ENCODE measurements at places on chromosomes 7 and 10.

GRCh38 chr10:53754596-53755250, 982.1 kb upstream of the MBL2 start:
- no peak for DNase-seq

DNA sequence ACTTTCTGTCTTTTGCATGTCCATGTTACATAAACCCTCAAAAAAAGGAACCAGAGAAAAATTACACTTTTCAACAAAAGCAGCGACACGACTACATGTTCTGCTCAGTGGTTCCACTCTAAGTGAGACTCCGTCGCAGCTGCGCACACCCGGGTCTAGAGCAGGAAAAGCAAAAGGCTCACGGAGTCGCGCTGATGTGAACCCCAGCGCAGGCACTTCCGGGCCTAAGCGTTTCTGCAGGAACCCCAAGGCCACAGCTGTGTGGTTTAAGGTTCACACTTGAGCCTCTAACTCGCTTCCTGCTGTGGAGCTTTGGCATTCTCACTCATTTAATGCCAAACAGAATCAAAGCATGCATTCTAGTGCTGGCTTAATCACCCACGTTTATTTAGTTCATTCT, 240.3 kb downstream of the DNAJB6 start:
- no peak for DNase-seq

DNA sequence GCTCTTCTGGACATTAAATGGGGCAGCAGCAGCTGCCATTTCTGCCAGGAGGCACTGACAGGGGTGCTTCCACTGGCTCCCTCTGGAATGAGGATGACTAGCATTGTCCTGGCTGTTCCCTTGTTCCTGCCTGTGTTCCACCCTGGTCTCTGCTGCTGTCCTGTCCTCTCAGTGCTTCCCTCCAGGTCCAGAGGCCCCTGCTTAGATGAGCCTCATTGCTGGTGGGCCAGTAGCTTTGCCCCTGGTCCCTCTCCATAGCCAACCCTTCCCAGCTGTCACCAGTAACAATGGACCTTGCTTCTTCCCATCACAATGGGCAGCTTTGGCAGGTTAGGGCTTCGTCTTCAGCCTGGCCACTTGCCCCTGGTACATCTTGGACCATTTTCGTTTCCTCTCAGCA, 561.1 kb downstream of the TCERG1L start:
- DNase-seq = no peak

DNA sequence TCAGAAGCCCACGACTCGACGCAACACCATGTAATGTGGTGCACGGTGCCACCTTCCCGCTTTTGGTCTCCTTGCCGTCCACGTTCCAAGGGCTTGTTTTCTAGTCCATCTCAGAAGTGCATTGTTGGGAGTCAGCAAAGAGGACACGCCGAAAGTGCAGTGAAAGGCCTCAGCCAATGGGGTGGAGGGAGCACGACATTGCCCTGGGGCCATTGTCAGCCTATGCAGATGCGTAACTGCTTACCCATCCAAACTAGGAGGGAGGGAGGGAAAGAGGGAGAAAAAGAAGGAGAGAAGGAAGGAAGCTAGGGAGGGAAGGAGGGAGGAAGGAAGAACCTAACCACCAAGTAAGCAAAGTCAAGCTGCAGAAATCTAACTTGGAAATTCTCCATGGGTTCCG, 202.4 kb downstream of the CCDC3 start:
- DNase-seq = no peak

DNA sequence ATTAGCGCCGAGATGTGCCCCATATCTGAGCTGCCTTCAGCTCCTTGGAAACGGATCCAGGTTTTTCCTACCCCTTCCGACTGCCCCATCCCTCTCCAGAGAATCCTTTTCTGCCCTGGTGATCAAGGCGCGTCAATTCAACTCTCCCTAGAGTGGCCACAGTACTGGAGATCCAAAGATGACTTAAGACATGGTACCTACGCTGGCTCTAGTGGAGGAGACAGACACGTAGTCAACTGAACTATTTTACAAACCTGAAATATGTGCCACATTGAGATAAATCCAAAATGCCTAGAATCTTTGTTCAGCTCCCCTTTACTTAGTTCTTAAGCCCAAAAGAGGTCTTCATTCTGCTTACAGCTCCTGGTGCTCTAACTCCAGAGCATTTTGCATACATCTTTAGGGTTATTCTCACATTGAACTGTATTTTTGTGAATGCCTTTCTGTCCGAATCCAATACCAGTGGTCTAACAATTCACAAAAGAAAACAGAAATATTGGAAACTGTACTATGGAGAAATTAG, 444 bp upstream of the TNPO3 start:
- DNase-seq = no peak

GRCh38 chr7:25125137-25125946, at the start of gene CYCS:
Gene CYCS (minus strand): TSS chr7:25125260. CDS start chr7:25124119, 1,141 bp downstream.
- DNase-seq = peak; percentile 99

- no peak for DNase-seq
Measured at GRCh38 chr7:132337450-132338080, 238.7 kb downstream of the PLXNA4 start.

DNA sequence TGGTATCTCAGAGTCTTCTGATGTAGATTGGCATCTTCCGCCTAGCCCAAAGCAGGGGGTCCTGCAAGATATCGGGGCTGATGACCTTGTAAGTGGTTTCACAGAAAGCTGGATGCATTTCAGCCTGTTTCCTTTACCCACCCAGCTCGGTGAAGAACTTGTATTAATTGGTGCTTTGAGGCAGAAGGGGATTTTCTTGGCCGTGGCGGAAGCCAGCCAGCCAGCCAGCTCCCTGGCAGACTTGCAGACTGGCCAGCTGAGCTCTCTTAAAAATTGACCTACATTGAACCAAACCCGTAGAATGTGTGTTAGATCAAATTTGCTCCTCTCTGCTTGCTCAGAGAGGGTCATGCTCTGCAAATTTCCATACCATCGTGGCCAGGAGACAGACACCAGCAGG, 218.4 kb downstream of the ADAM12 start:
- DNase-seq = no peak

GRCh38 chr7:105802604-105803428, 73.6 kb downstream of the ATXN7L1 start:
- no peak for DNase-seq

- DNase-seq = no peak
Measured at GRCh38 chr10:132806561-132807003, 20.6 kb upstream of the NKX6-2 start.

GRCh38 chr7:150613880-150614279, 18.3 kb downstream of the GIMAP6 start:
- no peak for DNase-seq

GRCh38 chr7:28497009-28497408, 84.7 kb downstream of the CREB5 start:
- DNase-seq = no peak

- DNase-seq = no peak
Measured at GRCh38 chr7:141386881-141387280, 164.3 kb upstream of the AGK start.

DNA sequence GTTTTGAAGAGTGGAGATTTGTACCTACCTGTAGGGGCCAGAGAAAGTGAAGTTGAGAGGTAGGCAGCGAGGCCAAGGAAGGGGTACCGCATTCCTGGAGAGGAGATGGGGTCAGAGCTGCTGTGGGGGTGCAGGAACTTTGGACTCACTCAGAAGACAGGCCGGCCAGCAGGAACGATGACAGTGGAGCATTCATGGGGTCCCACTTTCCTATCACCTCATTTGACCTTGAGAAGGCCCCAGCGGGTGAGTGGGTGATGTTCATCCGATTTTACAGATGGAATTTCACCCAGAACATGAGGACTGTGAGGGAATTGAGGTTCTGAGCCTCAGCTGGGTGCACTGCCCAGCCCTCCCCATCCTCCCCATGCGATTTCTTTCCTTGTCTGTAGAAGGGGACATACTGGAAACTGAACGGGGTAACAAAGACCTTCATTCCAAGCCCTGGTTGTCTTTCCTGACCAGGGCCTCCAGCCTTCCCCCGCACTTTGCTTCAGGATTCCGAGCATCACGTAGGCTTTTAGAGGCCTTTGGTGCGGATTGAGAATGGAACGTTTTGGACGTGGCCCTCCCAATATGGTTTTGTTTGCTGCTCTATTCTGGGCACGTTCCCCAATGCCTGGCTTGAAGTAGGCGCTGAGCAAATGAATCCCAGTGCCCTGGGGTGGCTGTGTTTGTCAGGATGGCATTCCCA, 87.3 kb downstream of the ADCY1 start:
- DNase-seq = no peak

DNA sequence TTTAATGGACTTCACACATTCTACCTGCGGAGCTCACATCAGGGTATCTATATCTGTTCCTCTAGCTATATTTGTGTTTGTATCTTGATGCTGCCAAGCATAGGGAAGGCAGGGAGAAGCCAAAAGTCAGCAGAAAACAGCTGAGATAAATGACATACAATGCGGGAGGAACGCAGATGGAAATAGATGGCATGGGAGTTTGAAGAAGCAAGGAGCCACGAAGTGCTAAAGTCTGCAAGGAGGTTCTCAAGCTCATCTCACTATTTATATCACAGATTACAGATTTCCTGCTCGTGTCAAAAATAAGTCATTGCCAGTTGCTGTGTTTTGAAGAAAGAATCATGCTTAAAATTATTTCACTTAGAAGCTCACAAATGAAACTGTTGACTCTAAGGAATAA, 180.5 kb downstream of the DPP6 start:
- no peak for DNase-seq

- DNase-seq = peak; percentile 4
Measured at GRCh38 chr7:122092964-122093797, 50.9 kb downstream of the AASS start.

- DNase-seq = no peak
Measured at GRCh38 chr10:112244197-112244596, 39.0 kb upstream of the TECTB start.

- DNase-seq = no peak
Measured at GRCh38 chr10:100448951-100449350, 13.9 kb upstream of the WNT8B start.

GRCh38 chr10:97179311-97179710, 6.4 kb downstream of the SLIT1 start:
- DNase-seq = no peak

DNA sequence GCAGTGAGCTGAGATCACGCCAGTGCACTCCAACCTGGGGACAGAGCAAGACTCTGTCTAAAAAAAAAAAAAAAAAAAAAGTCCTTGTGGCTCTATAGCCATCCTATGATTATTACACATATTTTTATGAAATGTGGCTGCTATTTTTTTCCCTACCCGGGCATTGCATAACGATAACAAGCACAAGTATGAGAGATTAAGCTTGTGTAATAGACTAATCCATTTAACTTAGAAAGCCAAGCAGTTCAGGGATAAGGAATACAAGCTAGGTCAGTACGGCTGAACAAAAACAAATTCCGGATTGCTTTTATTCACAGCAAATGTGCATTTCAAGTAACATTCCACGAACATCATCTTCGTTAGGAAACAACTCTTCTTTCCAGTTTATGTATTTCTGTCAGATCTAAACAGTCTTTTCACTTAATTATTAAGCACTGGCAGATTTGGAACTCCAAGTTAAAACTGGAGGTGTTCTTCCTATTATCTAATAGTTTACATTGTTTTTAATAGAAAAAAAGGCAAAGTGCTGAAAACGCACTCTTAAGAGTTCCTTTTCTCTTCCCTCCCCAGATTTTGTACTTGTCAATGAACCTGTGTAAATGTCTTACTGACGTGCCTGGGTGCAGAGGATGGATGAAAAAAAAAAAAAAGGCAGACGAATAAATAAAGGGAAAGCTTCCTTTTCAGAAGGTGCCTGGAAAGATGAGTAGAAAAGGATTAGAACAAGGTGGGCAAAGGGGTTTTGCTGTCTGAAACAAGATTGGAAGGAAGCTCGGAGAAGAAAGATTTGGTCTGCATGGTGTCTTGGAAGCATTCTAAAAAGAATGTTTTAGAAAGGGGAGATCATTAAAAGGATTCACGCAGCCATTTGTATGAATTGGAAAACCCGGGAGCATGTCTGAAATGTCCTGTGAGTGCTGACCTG, 81.1 kb downstream of the PRTFDC1 start:
- DNase-seq = no peak

GRCh38 chr7:155257482-155258225, 40.0 kb upstream of the INSIG1 start:
- no peak for DNase-seq

Measured in NCI-H510A (cell line).